Activated effector memory CD4-positive, alpha-beta T cell treated with anti-CD3 and anti-CD28 coated beads, Interleukin-2, amount 50 U/mL, for 16 hours (primary cell): ENCODE measurements at places on chromosomes 16 and 17.

DNA sequence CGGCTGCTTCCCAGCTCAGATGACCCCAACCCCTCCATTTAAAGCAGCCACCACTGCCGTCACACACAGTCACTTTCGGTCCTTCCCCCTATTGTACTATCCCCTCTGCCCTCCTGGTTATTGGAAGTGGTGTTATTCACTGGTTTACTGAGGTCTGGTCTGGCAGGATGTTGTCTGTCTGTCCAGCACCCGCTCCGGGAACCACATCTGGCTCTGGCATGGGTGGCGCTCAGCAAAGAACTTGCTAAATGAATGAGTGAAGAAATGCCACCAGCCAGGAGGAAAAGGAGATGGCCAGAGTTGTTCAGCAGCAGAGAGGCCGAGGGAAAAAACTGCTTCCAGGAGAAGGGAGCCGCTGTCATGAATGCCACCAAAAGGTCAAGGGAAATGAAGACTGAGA is 161.6 kb downstream of the GSG1L start:
- DNase-seq = no peak

- DNase-seq = no peak
Observed at GRCh38 chr17:61856035-61856434, 7.3 kb downstream of the BRIP1 start.

- peak; percentile 90 for DNase-seq
Observed at GRCh38 chr17:77475016-77475976, 334.5 kb downstream of the SEC14L1 start.

GRCh38 chr16:48054881-48055601 is 100.8 kb downstream of the ABCC12 start:
- peak; percentile 75 for DNase-seq

GRCh38 chr17:81049973-81050551 is 15.1 kb downstream of the BAIAP2 start:
- no peak for DNase-seq

GRCh38 chr17:4152471-4152870 is 9.5 kb downstream of the CYB5D2 start:
- DNase-seq = no peak

GRCh38 chr17:4130715-4131114 is 12.1 kb downstream of the ZZEF1 start:
- DNase-seq = no peak

GRCh38 chr16:56918467-56919012 is 13.4 kb upstream of the HERPUD1 start:
- no peak for DNase-seq

DNA sequence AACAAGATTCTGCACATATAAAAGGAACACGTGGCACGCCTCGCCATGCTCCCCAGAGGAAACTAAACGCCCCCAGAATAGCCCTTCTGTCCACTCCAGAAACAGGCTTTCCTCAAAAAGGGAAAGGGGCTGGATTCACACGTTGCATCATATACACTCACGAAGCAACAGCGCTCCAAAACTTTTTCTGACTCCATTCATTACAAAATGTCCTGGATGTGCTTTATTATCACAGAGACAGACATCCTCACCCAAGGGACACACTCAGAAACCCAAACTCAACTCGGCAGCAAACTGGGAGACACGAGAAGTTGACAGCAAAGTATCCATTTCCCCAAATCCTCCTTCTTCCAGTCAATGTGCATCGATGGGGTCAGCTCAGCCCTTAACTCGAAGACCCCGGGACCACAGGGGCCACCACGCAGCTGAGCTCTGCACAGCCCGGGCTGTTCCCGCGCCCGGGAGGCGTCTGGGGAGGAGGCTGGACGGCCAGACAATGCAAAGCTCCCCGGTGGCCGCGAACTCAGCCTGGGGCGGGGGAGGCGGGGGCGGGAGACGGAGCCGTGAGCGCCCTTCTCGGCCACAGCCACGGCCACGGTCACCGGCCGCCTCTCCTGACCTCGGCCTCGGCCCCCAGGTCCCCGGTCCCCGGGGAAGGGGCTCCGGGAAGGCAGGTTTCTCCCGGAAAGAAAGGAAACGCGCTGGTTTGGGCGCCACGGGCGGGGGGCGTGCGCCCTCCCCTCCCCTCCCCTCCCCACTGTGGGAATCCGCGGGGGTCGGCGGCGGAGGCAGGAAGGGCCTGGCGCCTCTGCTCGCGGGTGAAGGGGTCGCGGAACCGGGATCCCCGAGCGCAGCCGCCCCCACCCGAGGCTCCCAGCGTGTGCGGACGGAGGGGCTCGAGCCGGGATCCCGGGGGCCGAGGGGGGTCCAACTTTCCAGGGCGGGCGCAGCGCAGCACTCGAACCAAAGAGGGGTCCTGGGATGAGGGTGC is 1.2 kb downstream of the NXN start:
- peak; percentile 66 for DNase-seq

- no peak for DNase-seq
Observed at GRCh38 chr16:3047387-3047720, 993 bp downstream of the MMP25 start.

- DNase-seq = no peak
Observed at GRCh38 chr16:85061566-85061965, 34.0 kb downstream of the KIAA0513 start.

DNA sequence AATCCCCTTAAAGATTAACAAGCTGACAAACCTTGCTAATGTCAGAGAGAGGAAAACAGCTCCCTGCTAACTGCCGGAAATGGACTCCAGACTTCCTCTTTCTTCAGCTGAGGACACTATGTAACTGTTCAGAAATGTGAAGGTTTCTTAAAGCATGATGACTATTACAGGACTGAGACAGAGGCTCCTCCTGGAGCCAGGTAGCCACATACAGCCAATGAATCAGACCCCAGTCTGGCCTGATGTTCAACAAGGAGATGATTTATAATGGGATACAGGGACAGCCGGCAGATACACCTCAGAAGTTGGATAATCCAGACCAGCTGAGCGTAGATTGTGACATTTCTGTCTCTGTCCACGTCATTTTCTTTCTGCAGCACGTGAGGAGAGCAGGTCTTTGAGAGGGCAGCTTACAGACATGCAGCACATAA is 216.2 kb downstream of the HS3ST3A1 start:
- no peak for DNase-seq

GRCh38 chr17:13030459-13031300 is 12.9 kb upstream of the ELAC2 start:
- DNase-seq = peak; percentile 71

DNA sequence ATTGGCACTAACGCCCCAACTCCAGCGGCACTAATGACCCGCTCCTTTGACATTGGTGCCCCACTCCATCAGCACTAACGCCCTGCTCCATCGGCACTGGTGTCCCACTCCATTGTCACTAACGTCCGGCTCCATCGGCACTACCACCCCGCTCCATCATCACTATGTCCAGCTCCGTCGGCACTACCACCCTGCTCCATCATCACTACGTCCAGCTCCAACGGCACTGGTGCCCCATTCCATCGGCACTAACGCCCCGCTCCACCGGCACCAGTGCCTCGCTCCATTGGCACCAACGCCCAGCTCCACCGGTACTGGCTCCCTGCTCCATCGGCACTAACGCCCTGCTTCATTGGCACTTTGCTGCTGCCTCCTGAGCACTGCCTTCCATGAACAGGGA is 7.5 kb downstream of the ZNF213 start:
- DNase-seq = no peak

- no peak for DNase-seq
Observed at GRCh38 chr17:9269350-9270035, 248.2 kb downstream of the NTN1 start.

DNA sequence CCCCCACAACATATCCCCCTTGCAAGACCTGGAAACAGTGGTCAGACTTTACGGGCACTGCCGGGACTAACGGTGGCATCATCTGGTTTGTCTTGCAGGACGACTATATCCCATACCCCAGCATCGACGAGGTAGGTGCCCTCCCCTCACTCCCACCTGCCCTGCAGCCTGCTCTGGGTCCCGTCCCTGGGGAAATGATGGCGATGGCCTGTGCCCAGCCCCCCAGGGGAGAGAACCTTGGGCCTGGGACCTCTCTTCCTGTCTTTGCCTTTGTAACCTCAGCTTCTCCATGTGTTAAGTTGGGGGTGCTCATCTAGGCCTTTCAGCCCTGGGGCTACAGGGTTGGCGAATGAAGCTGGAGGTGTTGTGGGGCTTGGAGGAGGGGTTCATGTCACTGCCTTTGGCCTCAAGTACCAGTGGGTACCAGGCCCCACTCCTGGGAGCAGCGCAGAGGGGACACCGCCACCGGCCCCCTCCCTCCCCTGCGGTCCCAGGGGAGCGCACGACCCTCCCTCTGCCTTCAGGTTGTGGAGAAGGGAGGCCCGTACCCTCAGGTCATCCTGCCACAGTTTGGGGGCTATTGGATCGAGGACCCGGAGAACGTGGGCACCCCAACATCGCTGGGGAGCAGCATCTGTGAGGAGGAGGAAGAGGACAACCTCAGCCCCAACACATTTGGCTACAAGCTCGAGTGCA is 99.9 kb downstream of the OR1D5 start:
- DNase-seq = no peak
